CD4-positive, alpha-beta T cell treated with Interleukin-17A for 4 hours (primary cell): ENCODE measurements at places on chromosomes 6 and 20.
A peak's percentile ranks its signal among the peaks of the same experiment; 100 is the strongest.

- no peak for DNase-seq
Measured at GRCh38 chr20:62749851-62750445, 41.3 kb downstream of the NTSR1 start.

- no peak for DNase-seq
Measured at GRCh38 chr6:151901009-151901411, 93.5 kb downstream of the ESR1 start.

- DNase-seq: peak; percentile 15
Measured at GRCh38 chr6:154039231-154039842, at the start of gene OPRM1. Gene OPRM1 (plus strand): TSS chr6:154039240. CDS start chr6:154039545, 305 bp downstream.

- DNase-seq: no peak
Measured at GRCh38 chr6:150291968-150292710, 76.7 kb upstream of the IYD start.

DNA sequence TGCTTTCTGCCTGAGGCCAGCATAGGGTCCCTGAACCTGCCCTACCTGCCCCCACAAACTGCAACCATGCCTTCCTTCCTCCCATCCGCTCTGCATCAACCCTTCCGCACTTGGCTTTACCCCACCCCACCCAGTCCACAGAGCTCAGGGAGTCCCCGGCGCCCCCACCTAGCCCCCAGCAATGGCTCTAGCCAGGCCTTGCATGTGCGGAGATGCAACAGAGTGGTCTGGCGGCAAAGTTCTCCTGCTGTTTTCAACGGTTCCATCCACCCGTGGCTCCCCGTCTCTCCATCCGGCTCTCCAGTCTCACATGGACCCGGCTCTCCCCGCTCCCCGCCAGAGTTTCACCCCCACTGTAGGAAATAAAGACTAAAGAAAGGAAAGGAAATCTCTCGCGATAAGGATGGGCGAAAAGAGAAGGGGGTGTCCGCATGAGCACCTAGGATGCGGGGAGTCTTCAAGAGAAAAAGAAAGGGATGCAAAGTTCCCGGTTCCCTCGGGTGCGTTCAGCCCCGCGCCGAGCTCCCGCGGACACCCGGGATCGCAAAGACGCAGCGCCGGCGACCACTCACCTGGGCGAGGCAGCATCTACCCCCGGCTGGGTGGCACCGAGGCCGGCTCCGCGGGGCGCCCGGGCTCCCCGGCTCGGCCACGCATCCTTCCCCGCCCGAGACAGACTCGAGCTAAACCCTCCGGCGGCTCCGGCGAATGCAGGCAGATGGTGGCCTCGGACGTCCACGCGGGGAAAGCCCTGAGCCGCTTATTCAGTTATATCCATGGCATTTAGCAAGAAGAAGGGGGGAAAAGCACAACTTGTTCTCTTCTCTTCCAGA lies 579 bp downstream of the LRFN2 start:
- peak; percentile 7 for DNase-seq

- DNase-seq: no peak
Measured at GRCh38 chr6:87029711-87030314, 65.1 kb downstream of the CGA start.
